ENCODE measurements at places on chromosomes 7 and 10.

DNA sequence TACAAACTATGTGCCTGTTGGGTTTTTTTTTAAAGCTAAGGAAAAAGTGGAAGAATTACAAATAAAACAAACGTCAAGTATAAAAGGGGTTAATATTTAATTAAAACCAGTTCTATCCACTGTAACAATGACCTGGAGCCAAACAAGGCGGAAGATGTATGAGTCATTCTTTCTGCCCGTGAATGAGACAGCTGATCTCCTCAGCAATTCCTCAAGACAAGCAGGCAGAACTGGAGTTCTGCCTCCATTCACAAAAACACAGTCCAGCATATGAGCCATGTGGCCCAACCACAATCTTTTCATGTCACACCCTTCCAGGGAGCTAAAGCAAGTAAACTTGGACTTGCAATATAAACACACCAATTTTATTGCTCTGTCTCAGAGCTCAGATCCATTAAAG is 8.4 kb downstream of the ETV1 start:
- DNase-seq: no peak

DNA sequence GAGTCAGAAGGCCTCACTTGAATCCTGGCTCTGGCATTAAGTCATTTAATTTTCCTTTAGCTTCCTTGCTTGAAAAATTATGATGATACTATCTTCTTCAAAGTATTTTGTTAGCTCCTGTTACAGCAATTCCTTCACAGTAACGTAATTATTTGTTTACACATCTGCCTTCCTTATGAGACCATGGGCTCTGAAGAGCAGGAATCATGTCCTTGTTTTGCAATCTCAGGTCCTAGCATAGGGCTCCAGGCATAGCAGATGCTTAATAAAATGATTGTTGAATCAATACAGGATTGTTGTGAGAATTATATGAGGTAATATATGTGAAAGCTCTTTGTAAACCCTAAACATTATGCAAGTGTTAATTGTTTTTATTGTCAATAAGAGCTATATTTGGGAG is 25.5 kb downstream of the KLHDC10 start:
- DNase-seq: no peak

DNA sequence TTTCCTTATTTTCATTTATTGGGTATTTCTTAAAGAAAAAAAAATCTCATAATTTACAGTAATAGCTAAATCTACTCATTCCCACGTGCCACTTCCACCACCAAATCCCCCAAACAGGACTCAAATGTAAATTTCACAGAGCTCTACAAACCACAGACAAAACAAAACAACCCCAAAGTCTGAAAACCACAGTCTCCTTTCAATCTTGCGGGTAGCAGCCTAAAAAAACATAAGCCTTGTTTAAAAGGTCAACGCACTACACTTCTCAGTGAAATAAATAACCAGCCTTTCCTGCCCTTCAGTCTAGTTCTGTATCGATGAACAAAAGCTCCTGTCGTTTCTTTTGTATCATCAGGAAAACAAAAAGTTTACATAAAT is 121.8 kb upstream of the AFAP1L2 start:
- DNase-seq: no peak

GRCh38 chr10:62590306-62590705 is 214.2 kb upstream of the ADO start:
- DNase-seq: no peak

GRCh38 chr7:133354546-133355324 is 101.9 kb downstream of the EXOC4 start:
- DNase-seq: no peak

- DNase-seq: no peak
These were observed 70.4 kb downstream of the ASB13 start for GRCh38 chr10:5595994-5596471.

- DNase-seq: no peak
These were observed 12.3 kb upstream of the MYPN start for GRCh38 chr10:68096913-68097516.

- DNase-seq: no peak
These were observed 407.5 kb upstream of the CELF2 start for GRCh38 chr10:10610171-10610570.

DNA sequence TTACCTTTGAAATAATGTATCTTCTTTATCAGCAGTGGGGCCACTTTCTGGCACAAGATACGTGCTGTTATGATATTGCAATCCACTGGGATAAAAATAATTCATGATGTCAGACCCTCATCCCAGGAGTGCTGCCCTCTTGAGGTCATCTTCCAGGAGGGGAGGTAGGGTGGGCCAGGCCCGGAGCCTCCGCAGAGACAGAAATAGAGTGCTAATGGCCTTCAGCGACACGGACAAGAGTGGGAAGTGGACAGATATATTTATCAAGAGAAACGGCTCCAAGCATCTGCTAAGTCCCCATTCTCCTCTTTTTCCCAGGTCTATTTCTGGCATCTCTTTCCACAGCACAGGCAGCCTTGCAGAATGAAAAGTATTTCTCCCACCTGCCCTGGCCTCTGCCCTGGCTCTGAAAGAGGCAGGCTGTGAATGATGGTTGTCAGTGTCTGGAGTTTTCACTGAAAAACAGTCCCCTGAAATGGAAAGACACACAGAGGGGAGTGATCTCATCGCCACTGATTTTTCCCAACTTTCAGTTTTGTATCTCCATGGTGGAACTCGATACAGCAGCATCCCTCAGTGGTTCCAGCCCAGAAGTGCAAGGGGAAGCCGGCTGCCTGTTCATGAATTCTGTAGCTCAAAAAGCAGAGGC is 251.7 kb upstream of the MYO3A start:
- DNase-seq: no peak

- peak; percentile 89 for DNase-seq
These were observed 19.8 kb downstream of the VOPP1 start for GRCh38 chr7:55552320-55553023.

DNA sequence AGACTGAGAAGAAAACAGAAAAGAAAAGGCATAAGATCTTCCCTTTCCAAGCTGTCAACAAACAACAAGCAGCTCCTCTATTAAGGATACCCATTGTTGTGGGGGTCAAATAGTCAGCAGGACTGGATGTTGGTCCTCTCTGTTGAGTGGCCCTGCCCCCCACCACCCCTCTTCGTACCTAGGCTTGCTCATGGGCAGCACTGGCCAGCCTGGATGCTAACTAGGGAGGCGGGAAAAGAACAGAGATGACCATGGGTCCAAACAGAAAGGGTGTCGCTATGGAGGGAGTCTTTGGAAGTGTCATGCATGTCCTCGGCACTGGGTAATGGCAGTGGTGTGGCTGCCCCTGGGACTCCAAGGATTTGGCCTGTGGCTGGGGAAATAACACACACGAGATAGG is 45.6 kb downstream of the SPDYE5 start:
- DNase-seq: no peak

GRCh38 chr7:107972941-107973376 is 30.0 kb downstream of the LAMB1 start:
- no peak for DNase-seq

DNA sequence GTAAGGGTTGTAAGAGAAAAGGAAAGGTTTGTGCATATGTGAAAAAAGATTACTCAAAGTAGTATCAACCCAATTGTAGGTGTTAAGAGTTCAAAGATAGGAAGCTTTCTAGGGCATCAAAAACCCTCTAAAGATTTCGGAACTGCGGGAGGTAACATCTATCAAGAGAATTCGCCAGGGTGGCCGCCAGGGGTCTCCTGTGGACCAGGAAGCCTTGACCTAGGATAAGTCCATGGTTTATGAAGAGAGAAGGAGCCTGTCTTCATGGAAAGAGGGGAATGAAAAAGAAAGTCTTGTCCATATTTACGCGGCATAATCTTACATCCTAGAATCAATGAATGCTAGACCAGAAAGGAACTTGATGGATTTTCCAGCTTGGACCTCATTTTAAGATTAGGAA is 140.7 kb upstream of the CALCR start:
- no peak for DNase-seq

DNA sequence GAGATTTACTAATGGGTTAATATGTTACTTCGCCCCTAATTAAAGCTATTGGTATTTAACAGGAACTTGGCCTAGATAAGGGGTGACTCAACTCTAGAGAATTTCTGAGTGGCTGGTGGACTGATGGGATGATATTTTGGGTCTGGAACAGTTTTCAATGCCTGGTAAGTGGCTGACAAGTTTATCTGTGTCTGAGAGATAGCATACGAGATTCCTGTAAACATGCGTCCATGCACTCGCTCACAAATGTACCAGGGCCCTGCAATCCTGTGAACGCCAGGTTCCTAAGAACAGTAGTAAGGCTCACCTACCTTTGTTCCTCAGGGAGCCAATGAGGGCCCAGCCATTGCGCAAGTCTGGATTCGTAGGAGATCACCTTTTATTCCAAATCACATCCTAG is 683.8 kb upstream of the ANKRD30A start:
- no peak for DNase-seq

DNA sequence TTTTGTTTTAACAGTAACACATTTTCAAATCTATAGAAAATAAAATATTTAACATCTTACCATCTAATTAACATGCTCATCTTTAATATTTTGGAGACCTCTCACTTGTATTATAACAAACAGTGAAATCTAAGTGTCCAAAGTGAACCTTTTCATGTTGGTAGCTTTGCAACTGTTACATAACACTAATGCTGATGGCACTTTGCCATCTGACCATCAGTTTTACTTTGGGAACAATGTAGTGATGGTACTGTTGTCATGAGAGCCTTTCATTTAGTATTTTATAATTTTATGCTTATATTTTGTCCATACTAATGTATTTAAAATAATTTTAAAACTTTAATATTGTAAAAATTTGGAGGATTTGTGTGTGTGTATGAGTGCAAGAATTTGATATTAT is 1017.0 kb upstream of the KCND2 start:
- DNase-seq: no peak

DNA sequence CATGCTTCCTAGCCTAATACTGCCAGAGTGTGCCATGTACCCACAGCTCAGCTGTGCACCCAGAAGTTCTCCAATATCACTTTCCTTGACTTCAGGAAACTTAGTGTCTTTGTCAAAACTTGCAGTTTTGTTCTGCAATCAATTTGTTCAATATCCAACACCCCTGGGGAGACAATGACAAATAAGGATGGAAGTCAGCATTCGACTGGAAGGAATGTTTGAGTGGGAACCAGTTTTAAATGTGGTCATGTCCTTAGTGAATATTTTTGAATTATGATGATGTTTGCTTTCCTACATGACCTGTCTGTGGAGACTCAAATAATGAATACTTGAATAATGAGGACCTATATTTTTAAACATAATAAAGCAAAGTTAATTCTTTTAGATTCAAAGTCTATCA is 112.0 kb downstream of the ANK3 start:
- DNase-seq: no peak

DNA sequence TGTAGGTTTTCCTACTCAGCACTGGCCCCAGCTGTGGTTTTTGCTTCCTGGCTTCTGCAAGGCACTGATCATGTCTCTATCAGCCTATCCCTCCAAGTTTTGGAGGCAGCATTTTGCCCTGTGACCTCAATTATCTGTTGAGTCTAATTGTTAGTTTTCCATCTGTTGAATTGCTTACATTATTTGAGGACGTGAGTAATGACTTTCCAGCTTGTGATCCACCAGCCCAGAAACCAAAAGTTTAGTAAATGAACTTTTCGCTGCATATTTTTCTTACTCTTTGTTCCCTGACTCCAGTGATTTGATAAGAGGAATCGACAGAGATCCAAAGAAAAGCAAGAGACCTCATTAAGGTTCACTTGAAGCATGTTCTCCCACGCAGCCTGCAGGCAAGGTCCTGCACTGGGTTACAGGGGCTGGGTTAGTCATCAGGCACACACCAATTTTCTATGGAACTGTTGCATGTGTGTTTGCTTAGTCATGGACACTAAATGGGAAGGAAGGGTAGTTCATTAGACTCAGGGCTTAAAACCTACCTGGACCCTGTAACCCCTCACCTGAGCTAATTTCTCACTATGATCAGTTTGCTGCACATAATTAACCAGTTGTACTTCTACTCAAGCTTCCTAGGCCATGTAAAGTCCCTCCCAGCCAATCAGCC is 57.2 kb downstream of the AKR1E2 start:
- DNase-seq: no peak

DNA sequence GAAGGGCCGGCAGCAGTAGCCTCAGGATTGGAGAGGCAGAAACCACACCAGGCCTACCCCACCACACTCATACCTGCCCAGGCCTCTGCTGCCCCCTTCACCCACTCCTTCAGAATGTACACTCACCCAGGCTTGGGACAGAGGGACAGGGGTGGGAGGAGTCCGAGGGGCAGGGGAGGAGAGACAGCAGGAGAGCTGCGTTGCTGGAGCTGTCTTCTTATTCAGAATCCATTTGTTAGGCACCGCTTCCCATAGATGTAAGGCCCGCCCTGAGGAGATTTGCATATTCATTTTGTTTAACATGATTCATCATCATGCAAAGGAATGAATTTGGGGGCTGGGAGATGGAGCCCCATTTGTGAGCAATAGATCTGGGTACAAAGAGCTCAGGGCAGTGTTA is 156.7 kb downstream of the CDH23 start:
- DNase-seq: no peak

GRCh38 chr10:43336641-43337318 is 34.7 kb upstream of the FXYD4 start:
- no peak for DNase-seq

DNA sequence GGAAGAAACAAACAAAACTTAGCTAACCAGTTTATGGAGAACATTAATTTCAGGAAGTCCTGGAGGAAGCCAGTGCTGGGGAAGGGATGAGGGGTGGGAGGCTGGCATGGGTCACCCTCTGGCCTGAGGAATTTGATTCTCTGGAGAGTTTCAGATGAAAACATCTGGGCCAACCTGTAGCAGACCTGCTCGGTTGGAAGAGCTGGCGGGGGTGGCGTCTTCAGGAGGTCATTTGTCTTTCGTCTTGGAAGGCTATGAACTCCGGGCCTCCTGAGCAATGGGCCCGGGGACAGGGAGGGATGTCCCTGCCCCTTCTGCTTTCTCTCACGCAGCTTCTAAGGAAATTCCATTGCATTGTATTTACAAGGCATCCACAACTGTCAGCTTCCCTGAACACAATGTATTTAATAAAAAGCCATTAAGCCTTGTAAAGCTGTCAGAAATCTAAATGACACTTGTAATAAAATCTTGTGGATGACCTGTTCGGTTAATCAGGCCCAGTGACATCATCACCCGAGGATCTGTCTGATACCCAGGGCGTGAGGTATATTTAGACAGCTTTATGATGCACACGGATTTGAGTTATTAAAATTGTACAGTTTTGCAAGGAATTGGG is 250.5 kb downstream of the RAB11FIP2 start:
- DNase-seq: no peak

DNA sequence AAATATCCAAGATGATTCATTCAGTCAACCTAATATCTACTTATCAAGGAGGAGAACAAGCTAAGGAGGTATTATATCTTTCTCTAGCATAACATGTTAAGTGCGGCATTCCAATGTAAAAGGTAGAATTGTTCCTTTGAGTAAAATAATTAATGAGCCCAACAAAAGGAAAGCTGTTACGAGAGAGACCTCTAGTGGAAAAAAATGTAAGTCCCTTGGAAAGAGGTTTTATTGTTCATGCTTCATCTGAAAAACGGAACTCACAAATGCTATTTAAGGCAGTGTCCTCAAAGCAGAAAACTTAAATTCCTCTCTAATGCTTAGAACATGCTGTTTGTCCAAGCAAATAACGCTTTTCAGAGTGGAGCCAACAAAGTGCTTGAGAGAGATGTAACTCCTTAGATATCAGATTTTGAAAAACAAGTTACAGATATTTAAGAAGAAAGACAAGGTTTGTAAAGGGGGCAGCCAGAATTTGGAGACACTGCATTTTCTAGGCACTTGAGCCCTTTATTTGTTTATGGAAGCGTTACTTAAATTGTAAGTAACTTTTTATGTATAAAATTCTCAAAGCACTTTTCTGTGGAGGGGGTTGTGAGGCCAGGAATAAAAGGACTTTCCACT is 119.9 kb downstream of the TFEC start:
- DNase-seq: peak; percentile 48

All from bone marrow (tissue), 2 donors.